COR-L47 (cell line): ENCODE measurements at places on chromosomes 7 and 10.

DNA sequence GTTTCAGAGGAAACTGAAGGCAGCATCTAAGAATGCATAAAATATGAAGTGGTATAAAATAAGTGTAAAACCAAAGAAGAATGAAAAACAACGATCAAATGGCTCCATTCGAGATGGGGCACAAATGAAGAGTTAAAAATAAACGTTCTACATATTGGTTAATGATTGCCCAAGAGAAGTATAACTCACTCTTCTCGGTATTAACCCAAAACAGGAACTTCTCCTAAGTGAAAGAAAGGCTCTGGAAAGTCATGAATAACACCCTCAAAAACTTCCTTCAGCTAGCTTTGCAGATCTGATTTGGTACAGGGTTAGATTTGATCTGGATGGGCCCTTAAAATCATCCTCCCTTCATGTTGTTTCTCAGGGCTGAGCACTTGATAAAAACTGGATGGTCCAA is 94.3 kb upstream of the ADO start:
- no peak for DNase-seq

DNA sequence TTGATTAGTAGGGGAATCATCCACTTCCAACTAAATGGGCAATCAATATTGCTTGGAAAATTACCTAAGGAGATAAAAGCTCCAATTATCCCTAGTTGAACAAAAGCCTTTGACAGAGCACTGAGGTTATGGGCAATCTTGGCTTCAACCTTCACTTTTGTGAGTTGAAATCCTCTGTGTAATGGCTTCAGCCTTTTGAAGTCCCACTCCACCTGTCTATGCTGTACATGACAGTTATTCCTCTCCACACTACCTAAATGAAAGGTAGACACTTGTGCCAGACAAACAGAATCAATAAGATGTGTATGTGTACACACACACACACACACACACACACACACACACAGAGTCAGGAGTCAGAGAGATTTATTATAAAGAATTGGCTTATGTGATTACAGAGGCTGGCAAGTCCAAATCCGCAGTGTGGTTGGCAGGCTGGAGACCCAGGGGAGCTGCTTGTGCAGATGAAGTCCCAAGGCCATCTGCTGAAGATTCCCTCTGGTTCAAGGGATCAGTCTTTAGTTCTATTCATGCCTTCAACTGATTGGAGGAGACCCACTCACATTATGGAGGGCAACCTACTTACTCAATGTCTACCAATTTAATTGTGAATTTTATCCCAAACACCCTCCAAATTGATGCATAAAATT is 164.8 kb upstream of the CDC14C start:
- DNase-seq = peak; percentile 70

DNA sequence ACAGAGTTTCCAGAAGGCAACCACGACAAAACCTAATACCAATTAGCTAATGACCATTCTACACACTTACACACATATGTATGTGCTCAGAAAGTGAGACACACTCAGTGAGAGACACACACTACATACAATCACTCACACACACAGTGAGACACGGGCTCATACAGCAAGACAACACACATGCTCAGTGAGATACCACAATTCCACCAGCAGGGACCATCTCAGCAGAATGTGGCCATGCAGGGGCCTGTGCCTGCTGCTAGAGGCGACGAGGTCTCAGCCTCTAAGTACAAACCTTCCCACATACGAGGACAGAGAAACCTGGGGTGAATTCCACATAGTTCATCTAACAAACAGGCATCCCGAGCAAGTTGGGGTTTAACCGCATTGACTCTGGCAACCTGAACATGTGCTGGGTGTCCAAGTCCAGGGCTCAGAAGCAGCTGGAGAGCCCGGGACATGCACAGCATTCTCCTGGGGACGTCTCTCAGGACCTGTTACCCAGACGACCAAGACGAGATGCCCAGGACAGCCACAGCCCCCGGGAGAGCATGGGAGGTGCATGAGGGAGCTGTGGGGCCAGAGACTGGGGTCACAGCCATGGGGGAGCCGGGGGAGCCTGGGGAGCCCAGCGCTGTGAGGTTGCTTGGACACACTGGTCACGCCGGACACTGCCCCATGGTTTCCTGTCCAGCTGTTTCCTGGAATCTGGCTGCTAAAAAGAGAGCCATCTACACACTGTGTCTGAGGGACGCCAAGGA is 523.6 kb downstream of the PTPRN2 start:
- no peak for DNase-seq

DNA sequence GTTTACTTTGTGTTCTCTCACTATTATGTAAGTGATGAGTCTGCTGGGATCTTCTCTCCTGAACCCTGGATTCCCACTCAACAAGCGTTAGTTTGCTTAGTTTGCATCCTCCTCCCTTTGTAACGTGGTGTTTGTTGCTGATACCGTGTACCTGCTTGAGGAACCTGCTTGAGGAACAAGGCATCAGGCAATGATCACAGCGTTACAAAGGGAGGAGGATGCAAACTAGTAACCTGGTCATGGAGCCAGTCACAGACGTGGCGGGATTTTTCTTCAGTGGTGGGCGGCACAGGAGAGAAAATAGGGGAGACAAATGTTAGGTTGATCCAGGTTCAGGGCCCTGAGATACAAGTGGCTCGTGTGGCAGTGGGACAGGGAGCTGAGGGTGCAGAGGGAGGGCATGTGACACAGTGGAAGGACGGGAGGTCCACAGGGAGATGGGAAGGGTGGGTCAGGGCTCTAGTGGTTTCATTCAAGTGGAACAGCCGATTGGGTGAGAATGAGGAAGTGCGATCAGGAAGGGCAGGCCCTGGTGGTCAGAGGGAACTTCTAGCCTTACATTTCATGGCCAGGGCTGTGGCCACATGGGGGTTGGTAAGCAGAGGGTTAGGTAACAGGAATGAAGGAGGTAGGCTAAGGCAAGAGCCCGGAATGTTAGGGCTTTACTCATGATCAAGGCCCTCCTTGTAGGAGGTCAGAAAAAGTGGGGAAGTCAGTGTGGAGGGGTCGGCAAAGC is 38.0 kb downstream of the SNX10 start:
- no peak for DNase-seq

DNA sequence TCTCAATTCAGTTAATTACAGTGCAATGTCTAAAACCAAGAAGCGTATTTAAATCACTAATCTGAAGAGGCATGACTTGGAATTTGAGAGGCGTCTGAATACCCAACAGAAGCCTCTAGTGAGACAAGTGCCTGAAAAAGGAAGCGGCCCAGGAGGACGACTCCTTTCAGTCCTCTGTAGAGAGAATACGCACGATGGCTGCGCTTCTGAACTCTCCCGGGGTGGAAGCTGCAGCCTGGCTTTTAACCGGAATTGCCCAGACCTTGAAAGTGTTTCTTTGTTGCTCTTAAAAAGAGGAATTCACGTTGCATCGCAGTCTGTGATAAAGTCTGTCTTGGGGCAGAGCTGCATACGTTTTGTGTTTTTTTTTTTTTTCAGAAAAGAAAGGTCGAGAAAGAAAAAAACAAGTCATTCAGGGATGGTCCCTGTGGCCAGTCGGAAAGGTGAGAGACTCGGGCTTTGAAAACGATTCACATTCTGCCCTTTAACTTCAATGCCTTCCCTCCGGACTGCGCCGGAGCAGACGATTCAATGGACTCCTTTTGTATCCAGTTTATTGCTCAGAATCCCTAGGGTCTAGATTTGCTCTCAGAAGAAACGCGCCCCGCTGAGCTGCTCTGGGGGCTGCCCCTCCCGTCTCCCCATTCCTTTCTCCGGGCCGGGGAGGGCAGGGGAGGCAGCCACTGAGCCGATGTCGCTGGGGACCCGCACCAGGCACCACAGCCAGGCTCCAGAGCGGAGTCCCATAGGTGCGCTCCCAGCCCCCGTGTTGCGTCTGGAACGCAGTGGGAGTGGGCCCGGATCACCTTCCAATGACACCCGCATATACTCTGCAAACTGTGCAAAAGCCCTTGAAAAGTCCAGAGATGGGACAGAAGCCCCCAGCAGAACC is 994 bp upstream of the PTF1A start:
- no peak for DNase-seq
